Spinal cord (tissue), 10 donors: ENCODE measurements at places on chromosomes 16 and 17. TPM values are rescaled to one million over a fixed set of nuclear protein-coding genes. Genes with fewer than 3 reads are reported as not detected.

PRKCB gene
- 67.6 TPM for total RNA-seq

GRCh38 chr17:19288453-19288852 is 51.3 kb downstream of the EPN2 start:
- H3K27ac ChIP-seq = no peak overlapping the region
- no peak for DNase-seq
- peaks cover 67% of the 10 kb centered on the region for H3K4me1 ChIP-seq
- no peak overlapping the region for H3K4me3 ChIP-seq

- no peak overlapping the region for H3K4me3 ChIP-seq
- H3K27ac ChIP-seq = no peak overlapping the region
- no peaks in the 10 kb centered on the region for H3K27me3 ChIP-seq
- no peaks in the 10 kb centered on the region for H3K36me3 ChIP-seq
- DNase-seq = no peak
Observed at GRCh38 chr16:75745242-75745641, 19.0 kb upstream of the CPHXL start.

- H3K27ac ChIP-seq = peak overlapping the region; percentile 91
- H3K4me3 ChIP-seq = peak overlapping the region; percentile 19
- peaks cover 21% of the 10 kb centered on the region for H3K4me1 ChIP-seq
- H3K36me3 ChIP-seq = no peaks in the 10 kb centered on the region
Observed at GRCh38 chr16:4293822-4294457, 21.1 kb upstream of the TFAP4 start.

GRCh38 chr17:66990047-66990446 is 25.5 kb downstream of the CACNG4 start:
- H3K27me3 ChIP-seq = no peaks in the 10 kb centered on the region
- peaks cover 45% of the 10 kb centered on the region for H3K36me3 ChIP-seq

DNA sequence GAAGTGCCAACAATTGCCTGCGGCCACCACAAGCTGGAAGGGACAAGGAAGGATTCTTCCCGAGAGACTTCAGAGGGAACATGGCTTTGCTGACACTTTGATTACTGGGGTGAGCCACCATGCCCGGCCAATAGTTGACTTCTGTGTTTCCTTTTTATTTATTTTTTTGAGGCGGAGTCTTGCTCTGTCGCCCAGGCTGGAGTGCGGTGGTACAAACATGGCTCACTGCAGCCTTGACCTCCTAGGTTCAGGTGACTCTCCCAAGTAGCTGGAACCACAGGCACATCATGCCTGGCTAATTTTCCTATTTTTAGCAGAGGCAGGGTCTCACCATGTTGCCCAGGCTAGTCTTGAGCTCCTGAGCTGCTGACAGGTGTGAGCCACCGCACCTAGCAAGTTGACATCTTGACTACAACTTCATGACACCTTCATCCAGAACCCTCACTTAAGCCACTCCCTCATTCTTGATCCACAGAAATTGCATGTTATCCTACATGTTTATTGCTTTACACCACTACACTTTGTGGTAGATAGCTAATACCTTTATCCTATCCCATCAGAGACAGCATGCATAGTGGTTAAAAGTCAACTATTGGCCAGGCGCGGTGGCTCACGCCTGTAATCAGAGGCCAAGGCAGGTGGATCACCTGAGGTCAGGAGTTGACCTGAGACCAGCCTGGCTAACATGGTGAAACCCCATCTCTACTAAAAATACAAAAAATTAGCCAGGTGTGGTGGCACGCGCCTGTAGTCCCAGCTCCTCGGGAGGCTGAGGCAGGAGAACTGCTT is 16.1 kb upstream of the GPRC5C start:
- no peaks in the 10 kb centered on the region for H3K27me3 ChIP-seq
- no peaks in the 10 kb centered on the region for H3K36me3 ChIP-seq
- H3K4me1 ChIP-seq = peaks cover 2% of the 10 kb centered on the region
- no peak for DNase-seq
- no peak overlapping the region for H3K4me3 ChIP-seq

PARN gene
- 33.6 TPM for total RNA-seq

- no peaks in the 10 kb centered on the region for H3K27me3 ChIP-seq
- DNase-seq = no peak
- H3K4me3 ChIP-seq = no peak overlapping the region
- peaks cover 8% of the 10 kb centered on the region for H3K36me3 ChIP-seq
- H3K4me1 ChIP-seq = no peaks in the 10 kb centered on the region
Observed at GRCh38 chr17:75383842-75384195, 21.7 kb downstream of the GRB2 start.

SOX9 gene
- 21.1 TPM for total RNA-seq

DNA sequence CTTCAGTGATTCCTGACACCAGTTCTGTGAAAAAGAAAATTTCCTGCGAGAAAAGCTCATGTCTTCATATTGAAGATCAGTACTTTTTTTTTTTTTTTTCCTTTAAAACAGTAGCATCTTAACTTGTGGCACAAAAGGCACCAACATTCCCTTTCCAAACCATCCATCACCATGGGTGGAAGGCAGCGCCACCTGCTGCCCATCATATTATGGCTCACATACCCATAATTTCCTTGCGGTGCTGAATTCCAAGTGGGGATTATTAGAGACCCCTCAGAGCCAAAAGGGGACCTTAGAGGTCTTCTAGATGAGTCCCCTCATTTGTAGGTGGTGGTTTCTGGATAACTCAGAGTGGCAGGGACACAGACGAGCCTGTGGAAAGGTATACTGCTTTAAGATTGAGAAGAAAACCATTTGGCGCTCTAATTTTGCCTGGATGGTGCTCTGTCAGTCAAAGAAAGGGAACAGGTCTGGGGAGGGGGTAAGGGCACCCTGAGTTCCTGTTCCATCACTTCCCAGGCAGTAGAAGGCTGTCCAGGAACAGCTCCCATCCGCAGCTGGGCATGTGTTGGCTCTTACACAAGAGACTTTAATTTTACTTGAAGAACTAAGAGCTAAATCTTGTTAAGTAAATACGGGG is 7.9 kb upstream of the SOST start:
- H3K27ac ChIP-seq = no peak overlapping the region
- H3K27me3 ChIP-seq = no peaks in the 10 kb centered on the region

ENGASE gene
- total RNA-seq = 16.5 TPM

SGCA gene
- 0.99 TPM for total RNA-seq

GRCh38 chr16:1297018-1297696 is 12.3 kb upstream of the UBE2I start:
- H3K27ac ChIP-seq = no peak overlapping the region
- no peaks in the 10 kb centered on the region for H3K36me3 ChIP-seq
- peaks cover 12% of the 10 kb centered on the region for H3K4me1 ChIP-seq
- H3K4me3 ChIP-seq = no peak overlapping the region
- peaks cover 34% of the 10 kb centered on the region for H3K27me3 ChIP-seq

ZNF778 gene
- total RNA-seq = 14.1 TPM

DNA sequence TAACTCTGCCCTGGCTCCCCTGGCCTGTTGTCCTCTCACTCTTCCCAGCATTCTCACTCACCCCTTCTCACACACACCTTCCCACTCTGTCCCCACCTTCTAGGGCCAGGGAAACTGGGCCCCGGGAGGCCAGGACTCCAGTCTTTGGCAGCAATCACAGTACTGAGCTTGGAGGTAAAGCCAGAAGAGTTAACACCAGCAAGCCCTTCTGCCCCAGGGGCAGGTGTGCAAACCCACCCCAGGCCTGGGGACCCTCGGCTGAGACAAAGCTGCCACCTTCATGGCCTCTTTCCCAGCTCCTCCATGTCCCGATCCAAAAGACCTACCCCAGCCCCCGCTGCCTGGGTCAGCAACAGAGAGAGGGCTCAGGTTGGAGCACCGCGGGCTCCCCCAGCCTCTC is 36.9 kb upstream of the MLKL start:
- H3K4me1 ChIP-seq = peaks cover 41% of the 10 kb centered on the region
- H3K4me3 ChIP-seq = no peak overlapping the region
- no peak overlapping the region for H3K27ac ChIP-seq
- no peak for DNase-seq

DNA sequence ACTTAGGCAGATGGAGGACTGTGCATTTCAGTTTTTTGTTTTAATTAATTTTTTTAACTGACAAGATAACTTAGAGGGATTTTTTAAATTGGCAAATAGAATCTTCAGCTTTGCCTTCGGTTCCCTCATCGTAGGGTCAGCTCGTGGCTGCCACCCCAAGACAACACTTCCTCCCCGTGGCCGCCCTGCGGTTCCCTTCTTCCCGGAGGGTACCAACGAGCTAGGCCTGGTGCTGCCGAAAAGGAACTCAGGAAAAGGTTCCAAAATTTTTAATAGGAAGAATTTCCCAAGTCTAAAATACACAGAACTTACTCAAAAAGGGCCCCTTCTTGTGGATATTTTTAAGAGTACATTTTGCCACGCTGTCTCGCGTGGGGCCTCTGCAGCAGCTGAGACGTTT is 210.4 kb upstream of the CHMP6 start:
- H3K4me1 ChIP-seq = peaks cover 35% of the 10 kb centered on the region
- H3K27ac ChIP-seq = no peak overlapping the region
- DNase-seq = no peak

HSF4 gene
- 55.0 TPM for total RNA-seq

CCDC200 gene
- total RNA-seq = not detected

DNA sequence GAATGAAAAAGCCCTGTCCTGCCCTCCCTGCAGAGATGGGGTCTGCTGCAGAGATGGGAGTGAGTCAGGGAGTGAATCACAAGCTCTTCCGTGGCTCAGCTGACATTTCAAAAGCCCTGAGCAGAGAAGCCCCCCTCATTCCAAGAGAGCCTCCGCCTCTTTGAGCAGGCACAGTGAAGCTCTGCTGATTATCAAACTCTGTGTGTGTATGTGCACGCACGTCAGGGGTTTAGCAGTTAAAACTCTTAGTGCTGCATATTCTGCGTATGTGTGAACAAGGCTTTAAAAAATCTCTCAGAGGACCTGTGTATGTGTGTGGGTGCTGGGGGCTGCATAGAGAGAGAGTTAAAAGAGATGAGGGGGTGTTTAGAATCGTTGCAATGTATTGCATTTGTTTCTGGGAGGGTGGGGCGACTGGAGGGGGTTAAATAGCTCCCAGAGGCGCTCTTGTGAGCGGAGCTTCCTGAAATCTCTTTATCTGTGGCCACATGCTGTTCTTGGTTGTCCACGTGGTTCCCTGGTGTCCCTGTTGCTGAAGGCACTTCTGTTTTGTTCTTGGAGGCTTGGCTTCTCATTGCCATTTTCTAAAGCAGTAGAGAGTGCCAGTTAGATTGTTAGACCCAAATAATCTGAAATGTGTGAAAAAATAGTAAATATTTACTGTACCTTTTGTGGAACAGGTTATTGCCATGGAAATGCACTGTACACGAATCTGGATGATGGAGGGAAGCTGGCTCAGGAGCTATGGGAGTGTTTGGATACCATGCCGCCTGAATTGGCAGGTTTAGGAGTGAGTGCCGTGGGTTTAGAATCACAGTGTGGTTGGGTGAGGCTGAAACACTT is 116.6 kb downstream of the PRKCB start:
- no peaks in the 10 kb centered on the region for H3K27me3 ChIP-seq
- no peak for DNase-seq
- H3K4me3 ChIP-seq = no peak overlapping the region

- H3K4me1 ChIP-seq = no peaks in the 10 kb centered on the region
- DNase-seq = no peak
- H3K36me3 ChIP-seq = no peaks in the 10 kb centered on the region
- no peak overlapping the region for H3K27ac ChIP-seq
- no peak overlapping the region for H3K4me3 ChIP-seq
- H3K27me3 ChIP-seq = no peaks in the 10 kb centered on the region
Observed at GRCh38 chr16:76343769-76344168, 66.6 kb downstream of the CNTNAP4 start.

DNA sequence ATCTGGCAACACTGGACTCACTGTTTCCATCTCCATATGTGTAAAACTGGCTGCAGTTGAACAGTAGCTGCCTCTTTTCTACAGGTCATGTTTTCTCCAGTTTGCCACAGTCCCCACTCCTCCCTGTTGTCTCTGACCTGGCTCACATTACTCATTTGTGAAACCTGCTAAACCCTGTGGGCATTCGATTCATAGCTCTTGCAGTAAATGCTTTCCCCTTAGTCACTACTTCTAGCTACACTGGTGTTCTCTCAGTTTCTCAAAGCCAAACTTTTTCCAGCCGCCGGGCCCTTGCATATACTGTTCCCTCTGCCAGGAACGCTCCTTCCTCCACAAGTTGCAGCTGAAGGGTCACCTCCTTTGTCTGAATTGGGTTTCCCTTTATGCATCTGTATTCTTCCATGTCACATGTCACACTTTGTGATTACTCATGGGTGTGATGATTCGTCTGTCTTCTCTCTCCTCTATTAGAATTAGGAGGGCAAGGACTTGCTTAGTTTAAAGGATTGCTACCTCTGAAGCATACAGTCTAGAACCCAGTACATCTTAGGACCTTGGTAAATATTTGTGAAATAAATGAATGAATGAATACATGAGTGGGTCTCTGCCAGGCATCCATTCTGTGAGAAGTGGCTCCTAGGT is 15.0 kb upstream of the MT4 start:
- H3K4me1 ChIP-seq = peaks cover 51% of the 10 kb centered on the region
- no peak for DNase-seq
- H3K27me3 ChIP-seq = no peaks in the 10 kb centered on the region
- no peaks in the 10 kb centered on the region for H3K36me3 ChIP-seq
- no peak overlapping the region for H3K27ac ChIP-seq

DNA sequence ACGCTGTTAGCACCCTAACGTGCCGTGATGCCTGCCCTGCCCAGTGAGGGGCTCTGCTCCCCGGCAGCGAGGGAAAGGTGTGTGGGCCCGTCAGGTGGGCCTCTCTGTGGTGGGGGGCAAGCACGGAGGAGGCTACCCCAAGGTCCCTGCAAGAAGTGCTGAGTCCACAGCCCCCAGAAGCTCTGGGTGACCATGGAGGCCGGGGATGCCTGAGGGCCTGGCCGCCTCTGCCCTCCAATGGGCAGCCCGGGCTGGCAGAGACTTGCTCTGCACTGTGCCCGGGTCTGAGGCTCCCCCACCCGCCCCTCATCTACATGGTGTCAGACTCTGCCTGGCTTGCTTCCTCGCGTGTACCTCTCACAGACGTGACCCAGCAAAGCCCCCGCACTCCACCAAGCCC is 12.2 kb downstream of the SLC38A10 start:
- H3K27me3 ChIP-seq = no peaks in the 10 kb centered on the region
- H3K4me1 ChIP-seq = peaks cover 42% of the 10 kb centered on the region
- no peak overlapping the region for H3K4me3 ChIP-seq
- H3K36me3 ChIP-seq = peaks cover 89% of the 10 kb centered on the region
- H3K27ac ChIP-seq = no peak overlapping the region
